ENCODE measurements at places on chromosomes 1 and 21.

GRCh38 chr1:75768016-75768415 lies 18.0 kb upstream of the RABGGTB start:
- H3K27ac ChIP-seq: no peak overlapping the region
- no peak for DNase-seq
- H3K36me3 ChIP-seq: no peaks in the 10 kb centered on the region
- no peak overlapping the region for H3K4me3 ChIP-seq

- H3K36me3 ChIP-seq: no peaks in the 10 kb centered on the region
- H3K27ac ChIP-seq: no peak overlapping the region
- H3K4me3 ChIP-seq: no peak overlapping the region
- peaks cover 4% of the 10 kb centered on the region for H3K27me3 ChIP-seq
Observed at GRCh38 chr1:1039145-1039910, 19.4 kb downstream of the AGRN start.

DNA sequence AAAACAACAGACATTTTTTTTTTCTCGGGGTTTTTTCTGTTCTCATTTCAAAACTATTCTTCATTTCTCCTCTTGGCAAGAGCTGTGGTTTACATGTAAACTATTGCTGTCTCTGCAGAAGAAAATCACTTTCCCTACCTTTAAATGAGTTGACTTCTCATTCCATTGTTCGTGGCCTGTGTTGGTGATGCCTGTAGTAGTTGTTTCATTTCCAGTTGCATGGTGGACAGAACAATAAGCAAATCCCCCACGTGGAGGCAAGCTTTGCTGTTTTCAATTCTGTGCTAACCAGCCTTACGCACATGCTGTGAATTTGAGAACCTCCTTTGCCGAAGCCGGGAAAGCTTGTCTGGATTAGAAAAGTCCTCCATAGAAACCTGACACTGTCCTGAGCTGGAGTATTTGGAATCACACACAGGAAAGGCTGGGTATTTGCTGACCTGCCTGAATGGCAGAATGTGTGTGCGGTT lies 26.2 kb upstream of the MAP3K7CL start:
- DNase-seq: no peak
- H3K27me3 ChIP-seq: no peaks in the 10 kb centered on the region
- no peak overlapping the region for H3K27ac ChIP-seq
- no peak overlapping the region for H3K4me3 ChIP-seq

GRCh38 chr1:247165674-247166073 lies 6.1 kb downstream of the ZNF124 start:
- H3K4me1 ChIP-seq: no peaks in the 10 kb centered on the region
- H3K27me3 ChIP-seq: no peaks in the 10 kb centered on the region
- H3K4me3 ChIP-seq: no peak overlapping the region
- DNase-seq: no peak

GRCh38 chr1:76267631-76268030 lies 193.1 kb downstream of the ST6GALNAC3 start:
- no peaks in the 10 kb centered on the region for H3K27me3 ChIP-seq
- H3K4me3 ChIP-seq: no peak overlapping the region
- H3K4me1 ChIP-seq: no peaks in the 10 kb centered on the region

- no peaks in the 10 kb centered on the region for H3K36me3 ChIP-seq
- no peak overlapping the region for H3K4me3 ChIP-seq
- no peak for DNase-seq
- H3K4me1 ChIP-seq: no peaks in the 10 kb centered on the region
Observed at GRCh38 chr1:31327381-31327780, 30.5 kb downstream of the ZCCHC17 start.

DNA sequence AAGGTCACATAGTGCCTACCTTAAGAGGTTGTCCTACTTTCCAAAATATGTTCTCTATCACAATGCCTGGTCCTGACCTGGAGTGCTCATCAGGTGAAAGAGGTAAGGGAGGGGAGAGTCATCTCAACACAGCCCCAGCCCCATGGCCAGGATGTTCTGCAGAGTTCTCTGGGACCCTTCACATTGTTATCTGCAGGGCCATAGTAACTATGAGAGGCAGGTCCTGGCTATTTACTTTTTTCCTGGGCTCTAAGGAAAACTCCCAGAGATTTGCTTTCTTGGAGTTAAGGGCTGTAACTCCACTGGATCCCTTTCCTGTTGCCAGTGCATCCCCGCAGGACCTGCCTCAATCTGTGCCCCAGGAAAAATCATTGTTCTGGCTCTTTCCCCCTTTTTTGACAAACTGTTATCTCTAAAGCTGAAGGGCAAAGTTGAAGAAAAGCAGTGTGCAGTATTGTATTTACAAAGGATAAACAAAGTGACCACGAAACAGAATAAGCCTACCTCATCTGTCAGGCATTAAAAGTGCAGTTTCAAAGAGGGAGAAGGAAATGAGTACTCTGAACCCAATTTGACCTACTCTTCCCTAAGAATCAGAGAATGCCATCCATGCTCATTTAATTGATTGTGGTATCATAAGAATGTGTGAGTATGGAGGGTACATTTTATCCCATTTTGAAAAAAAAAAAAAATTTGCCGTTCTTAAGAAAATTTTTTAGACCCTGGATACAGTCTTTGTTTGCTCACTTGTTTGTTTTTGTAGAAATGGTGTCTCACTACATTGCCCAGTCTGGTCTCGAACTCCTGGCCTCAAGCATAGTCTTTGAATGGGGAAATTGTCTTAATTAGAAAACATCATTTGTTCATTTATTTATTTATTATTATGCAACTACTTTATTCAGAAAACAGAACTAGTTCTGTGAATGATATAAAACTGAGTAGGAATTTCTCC lies 149.6 kb downstream of the RHOU start:
- no peaks in the 10 kb centered on the region for H3K4me1 ChIP-seq
- peak; percentile 5 for DNase-seq
- H3K36me3 ChIP-seq: no peaks in the 10 kb centered on the region
- no peak overlapping the region for H3K4me3 ChIP-seq

DNA sequence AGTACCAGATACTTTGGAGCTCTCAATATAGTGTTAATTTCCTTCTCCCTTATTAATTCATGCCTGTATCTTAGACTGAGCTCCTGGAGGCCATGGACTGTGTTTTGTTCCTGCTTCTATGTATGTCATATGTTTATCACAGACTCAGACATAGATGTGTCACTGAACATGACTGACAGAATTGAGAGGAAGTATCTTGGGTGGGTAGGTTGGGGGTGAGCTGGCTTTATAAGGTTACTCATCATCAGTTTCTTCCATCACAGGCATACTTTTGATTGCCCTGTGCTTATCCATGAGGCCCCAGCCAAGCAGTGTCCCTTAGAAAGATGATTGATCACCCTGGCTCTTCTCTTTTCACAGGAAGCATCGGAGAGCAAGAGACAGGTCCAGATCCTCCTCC lies 5.6 kb upstream of the SH3D21 start:
- H3K36me3 ChIP-seq: peaks cover 11% of the 10 kb centered on the region
- H3K27ac ChIP-seq: peak overlapping the region; percentile 38
- no peak overlapping the region for H3K4me3 ChIP-seq
- H3K27me3 ChIP-seq: no peaks in the 10 kb centered on the region

DNA sequence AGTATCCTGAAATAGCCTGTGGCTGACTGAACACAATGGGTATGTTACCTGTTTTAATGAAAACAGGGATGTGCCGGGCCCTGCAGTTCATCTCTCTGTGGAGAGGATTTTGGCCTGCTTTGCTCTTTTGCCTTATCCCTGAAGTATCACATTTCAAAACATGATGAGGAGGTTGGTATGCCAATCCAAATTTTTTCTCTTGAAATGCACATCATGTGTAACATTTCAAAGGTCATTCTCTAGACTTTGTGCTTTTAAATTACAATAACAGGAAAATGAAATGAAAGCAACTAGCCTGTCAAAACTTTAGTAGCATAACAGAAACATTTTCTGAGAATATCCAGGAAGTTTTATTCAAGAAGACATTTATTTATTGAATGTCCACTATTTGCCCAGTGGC lies 118.9 kb downstream of the SLC44A5 start:
- H3K36me3 ChIP-seq: no peaks in the 10 kb centered on the region
- no peaks in the 10 kb centered on the region for H3K27me3 ChIP-seq
- DNase-seq: no peak
- H3K27ac ChIP-seq: no peak overlapping the region
- no peaks in the 10 kb centered on the region for H3K4me1 ChIP-seq

GRCh38 chr1:228030451-228031201 lies 23.8 kb downstream of the WNT3A start:
- H3K4me1 ChIP-seq: no peaks in the 10 kb centered on the region
- H3K36me3 ChIP-seq: no peaks in the 10 kb centered on the region
- no peak for DNase-seq
- no peak overlapping the region for H3K4me3 ChIP-seq

DNA sequence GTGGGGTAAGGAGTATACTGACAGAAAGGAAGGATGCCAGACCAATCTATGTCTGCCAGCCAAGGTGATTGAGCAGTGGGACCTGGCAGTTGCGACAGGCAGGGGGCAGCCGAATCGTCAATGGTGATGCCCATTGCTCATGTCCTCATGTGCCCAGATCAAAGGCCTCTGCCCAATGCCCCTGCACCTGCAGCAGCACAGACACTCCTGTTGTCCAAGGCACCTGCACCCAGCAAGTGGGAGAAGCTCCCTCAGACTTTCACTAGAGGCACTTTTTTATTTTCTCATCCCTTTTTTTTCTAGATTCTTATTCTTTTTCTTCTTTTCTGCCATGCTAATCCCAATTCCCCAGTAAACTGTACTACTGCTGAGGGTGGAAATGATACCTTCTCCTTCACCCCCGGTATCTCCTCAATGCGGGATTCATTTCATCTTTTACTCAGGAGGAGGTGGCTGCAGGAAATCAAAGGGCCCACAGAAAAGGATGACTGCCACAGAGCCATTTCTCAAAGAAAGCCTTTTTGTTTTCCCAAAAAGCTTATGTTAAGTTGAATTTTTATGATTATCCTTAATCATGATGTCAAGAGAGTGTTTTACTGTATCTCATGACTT lies 332.0 kb downstream of the PAPPA2 start:
- no peaks in the 10 kb centered on the region for H3K4me1 ChIP-seq
- H3K36me3 ChIP-seq: no peaks in the 10 kb centered on the region
- no peaks in the 10 kb centered on the region for H3K27me3 ChIP-seq
- no peak overlapping the region for H3K27ac ChIP-seq
- no peak overlapping the region for H3K4me3 ChIP-seq

GRCh38 chr1:25131794-25132193 lies 100.5 kb downstream of the SYF2 start:
- no peaks in the 10 kb centered on the region for H3K36me3 ChIP-seq
- no peak overlapping the region for H3K27ac ChIP-seq
- no peaks in the 10 kb centered on the region for H3K4me1 ChIP-seq
- H3K4me3 ChIP-seq: no peak overlapping the region
- no peaks in the 10 kb centered on the region for H3K27me3 ChIP-seq

DNA sequence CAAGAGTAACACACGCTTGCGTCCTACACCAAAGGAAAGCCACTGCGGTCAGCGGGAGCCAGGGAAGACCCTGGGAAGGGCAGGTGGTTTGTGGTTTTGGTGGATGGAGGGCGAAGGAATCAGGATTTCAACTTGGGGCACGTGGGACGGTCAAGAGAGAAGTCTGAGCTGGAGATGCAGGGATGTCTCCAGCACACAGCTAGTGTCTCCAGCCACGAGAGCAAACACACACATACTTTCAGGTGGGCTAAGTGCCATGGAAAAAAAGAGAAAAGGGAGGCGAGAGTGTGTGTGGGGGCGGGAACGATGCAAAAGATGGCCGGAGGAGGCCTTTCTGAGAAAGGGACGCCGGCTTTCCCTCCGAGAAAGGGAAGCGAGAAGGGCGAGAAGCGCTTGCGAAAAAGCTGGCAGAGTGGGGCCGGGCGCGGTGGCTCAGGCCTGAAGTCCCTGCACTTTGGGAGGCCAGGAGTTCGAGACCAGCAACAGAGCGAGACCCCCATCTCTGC lies 1.4 kb upstream of the SRRM1 start:
- peaks cover 5% of the 10 kb centered on the region for H3K36me3 ChIP-seq
- no peaks in the 10 kb centered on the region for H3K27me3 ChIP-seq
- peak overlapping the region; percentile 98 for H3K27ac ChIP-seq

GRCh38 chr1:181318858-181319235 lies 164.5 kb upstream of the CACNA1E start:
- peaks cover 39% of the 10 kb centered on the region for H3K27me3 ChIP-seq
- no peak for DNase-seq
- no peak overlapping the region for H3K27ac ChIP-seq
- no peak overlapping the region for H3K4me3 ChIP-seq
- H3K36me3 ChIP-seq: no peaks in the 10 kb centered on the region
- no peaks in the 10 kb centered on the region for H3K4me1 ChIP-seq

DNA sequence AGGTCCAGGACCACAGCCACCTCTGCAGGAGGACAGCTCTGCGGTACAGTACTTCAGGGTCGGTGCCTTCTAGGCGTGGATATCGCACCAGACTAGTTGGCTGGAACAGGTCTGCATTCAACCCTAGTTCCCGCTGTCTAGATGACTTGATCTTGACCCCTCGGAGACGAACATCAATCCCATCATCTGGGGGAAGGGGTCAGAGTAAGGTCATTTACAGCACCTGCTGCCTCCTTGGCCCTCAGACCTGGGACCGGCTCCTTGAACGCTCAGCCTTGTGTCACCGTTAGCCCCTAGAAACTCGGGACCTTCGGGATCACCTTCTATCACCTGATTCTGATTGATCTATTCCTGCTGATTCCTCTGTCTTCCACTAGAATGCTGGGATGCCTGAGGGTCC lies 2.6 kb downstream of the HECTD3 start:
- no peak overlapping the region for H3K27ac ChIP-seq
- H3K4me3 ChIP-seq: no peak overlapping the region
- no peak for DNase-seq
- H3K27me3 ChIP-seq: no peaks in the 10 kb centered on the region
- peaks cover 12% of the 10 kb centered on the region for H3K4me1 ChIP-seq
- H3K36me3 ChIP-seq: peaks cover 33% of the 10 kb centered on the region

DNA sequence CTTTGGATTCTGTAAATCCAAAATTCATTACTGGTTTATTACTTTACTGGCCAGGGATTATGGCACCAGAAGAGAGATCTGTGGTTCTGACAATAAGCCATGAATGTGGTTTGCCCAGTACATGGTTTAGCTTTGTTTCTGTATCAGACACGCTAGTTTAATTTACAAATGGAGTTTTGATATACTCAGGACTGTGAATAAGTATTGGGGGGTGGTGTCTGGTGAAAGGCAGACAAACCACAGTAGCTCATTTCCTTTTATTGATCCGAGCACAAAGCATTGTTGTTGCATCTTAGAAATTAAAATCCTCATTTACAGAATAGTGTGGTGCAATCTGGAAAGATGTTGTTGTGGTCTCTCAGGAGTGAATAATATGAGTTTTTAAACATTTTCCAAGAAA lies 96.0 kb downstream of the ST6GALNAC3 start:
- H3K27me3 ChIP-seq: no peaks in the 10 kb centered on the region
- no peaks in the 10 kb centered on the region for H3K36me3 ChIP-seq
- H3K27ac ChIP-seq: no peak overlapping the region
- H3K4me1 ChIP-seq: no peaks in the 10 kb centered on the region

- no peak for DNase-seq
- H3K4me1 ChIP-seq: no peaks in the 10 kb centered on the region
- H3K27ac ChIP-seq: no peak overlapping the region
- H3K36me3 ChIP-seq: no peaks in the 10 kb centered on the region
- no peak overlapping the region for H3K4me3 ChIP-seq
Observed at GRCh38 chr1:178109348-178110143, 15.6 kb downstream of the RASAL2 start.
